ENCODE measurements at places on chromosomes 3 and 15.

GRCh38 chr3:152100491-152101132 lies 168.1 kb upstream of the MBNL1 start:
- DNase-seq, result no peak

GRCh38 chr3:30598668-30599545 lies 7.5 kb upstream of the TGFBR2 start:
- DNase-seq, result no peak

DNA sequence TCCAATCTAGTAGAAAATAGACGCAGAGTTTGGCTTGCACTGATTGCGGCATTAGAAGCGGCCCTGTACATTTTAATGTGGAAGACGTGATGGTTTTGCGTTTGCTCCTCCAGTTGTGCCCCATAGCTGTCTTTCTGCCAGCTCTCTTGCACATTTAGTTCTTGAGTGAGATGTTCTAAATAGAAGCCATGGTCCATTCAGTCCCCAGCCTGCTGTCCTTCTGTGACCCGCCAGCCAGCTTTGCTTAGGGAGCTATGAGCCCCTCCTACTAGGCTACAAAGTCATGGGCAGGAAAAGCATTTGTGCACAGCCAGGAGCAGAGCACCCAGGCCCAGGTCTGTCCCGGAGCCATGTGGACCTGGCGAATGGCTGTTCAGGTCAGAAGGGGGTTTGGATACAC lies 50.3 kb downstream of the APBA2 start:
- no peak for DNase-seq

- no peak for DNase-seq
These were observed 32.9 kb upstream of the SKOR1 start for GRCh38 chr15:67792250-67792942.

- DNase-seq, result no peak
These were observed 62.9 kb downstream of the OPA1 start for GRCh38 chr3:193655831-193656433.

- no peak for DNase-seq
These were observed 67.6 kb downstream of the NLGN1 start for GRCh38 chr3:173465112-173465511.

- DNase-seq, result no peak
These were observed 18.2 kb downstream of the HOMER2 start for GRCh38 chr15:82934100-82934880.

DNA sequence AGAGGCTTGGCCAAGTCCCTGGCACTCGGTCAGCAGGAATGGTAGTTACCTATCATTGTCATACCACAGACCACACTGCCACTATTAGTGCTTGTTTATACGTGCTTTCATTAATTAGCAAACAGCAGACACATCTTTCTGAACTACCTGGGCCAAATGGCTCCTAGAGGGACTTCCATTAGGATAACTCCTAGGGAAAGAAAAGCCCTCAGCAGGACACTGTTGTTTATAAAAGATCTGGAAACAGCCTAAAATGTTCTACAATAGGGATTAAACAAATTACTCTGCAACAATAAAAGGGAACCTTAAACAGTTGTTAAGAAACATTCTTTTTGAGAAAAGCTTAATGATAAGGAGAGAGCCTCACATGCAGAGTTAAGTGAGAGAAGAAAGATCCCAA lies 38.5 kb downstream of the ARHGEF3 start:
- DNase-seq, result no peak

DNA sequence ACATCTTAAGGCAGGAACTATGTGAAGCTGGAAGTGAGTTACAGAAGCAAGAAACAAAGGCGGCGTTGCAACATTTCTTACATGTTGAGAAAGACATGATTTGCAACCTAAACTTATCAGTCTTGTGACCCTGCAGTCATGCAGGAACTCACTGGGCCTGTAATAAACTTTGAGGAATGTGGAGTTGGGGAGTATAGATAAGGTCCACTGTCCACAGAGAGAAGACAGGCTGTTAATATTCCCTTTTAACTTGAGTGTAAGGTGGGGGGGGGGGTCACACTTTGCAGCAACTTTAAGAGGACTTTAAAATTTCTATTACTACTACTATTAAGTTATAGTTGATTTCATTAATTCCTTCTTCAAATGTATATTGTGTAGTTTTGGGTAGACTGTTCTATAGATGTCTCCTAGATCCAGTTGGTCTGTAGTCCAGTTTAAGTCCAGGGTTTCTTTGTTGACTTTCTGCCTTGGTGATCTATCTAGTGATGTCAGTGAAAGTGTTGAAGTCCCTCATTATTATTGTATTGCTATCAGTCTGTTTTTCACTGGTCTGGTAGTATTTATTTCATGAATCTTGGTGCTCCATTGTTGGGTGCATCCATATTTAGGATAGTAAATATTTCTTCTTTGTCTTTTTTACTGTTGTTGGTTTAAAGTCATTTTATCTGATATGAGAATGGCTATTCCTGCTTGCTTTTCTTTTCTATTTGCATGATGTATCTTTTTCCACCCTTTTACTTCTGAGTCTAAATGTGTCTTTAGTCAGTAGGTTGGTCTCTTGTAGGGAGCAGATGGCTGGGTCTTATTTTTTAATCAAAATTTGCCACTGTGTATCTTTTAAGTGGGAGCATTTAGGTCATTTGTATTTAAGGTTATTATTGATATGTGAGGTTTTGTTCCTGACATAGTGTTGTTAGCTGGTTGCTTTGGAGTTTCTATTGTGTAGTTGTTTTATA lies 15.6 kb upstream of the FAM98B start:
- no peak for DNase-seq

DNA sequence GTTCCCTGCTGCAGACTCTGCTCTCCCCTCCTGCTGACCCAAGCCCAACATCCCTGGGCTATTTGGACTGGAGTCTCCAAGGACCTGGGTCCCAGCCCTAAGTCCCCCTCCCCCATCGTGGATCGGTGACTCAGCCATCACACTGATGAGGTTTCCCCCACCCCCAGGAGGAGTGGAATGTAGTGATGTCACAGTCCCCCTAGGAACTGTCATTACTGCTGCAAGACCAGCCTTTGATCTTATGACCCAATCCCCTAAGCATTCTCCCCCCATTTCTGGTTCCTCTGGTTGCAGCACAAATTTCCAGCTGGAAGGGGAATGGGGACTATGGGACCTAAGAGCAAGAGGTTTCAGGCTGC lies 63.4 kb upstream of the CSPG4 start:
- DNase-seq, result no peak

- no peak for DNase-seq
These were observed 24.5 kb upstream of the RASA2 start for GRCh38 chr3:141462176-141462859.

- no peak for DNase-seq
These were observed 250.0 kb upstream of the SLCO3A1 start for GRCh38 chr15:91603384-91604080.

- no peak for DNase-seq
These were observed 51.6 kb downstream of the FILIP1L start for GRCh38 chr3:100062665-100063064.

- DNase-seq, result no peak
These were observed 45.7 kb downstream of the WDR76 start for GRCh38 chr15:43872416-43873020.

DNA sequence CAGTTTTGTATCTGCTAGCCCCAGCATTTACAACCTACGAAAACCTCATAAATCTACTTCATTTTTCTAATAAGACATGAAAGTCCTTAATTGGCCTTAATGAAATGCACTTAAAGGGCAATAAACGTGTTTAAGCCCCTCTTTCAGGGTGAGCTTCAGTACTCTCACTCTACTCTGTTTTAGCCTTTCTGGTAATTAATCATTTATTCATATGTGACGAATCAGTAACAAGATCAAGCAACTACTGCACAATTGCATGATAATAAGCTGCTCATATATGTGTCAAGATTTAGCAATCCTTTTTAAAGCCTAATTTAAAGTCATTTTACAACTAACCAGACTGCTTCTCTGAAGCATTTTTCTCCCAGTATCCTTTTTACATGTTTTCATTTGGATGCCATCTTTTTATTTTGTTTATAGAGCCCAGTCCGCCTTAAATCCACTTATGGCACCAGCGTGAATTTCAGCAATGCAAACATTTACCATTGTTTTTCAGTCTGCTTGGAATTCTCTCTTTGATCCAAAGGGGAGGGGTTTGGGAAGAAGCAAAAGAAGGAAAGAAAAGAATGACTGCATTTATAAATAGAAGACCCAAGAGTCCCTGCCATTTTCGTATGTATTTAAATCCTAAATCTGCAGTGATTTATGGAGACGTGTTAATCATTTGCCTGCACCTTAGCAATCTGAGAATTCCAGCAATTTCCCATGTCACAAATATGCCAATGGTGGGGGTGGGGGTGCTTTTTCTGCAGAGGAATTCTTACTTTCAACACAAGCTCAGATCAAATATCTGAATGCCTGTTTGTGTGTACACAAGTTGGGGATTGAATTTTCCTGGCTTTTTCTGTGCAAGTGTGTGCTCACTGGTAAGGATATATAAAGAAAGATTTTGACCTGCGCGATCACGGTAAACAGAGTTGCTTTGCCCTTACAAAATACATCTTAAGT lies 230.8 kb upstream of the TBC1D5 start:
- DNase-seq, result no peak

DNA sequence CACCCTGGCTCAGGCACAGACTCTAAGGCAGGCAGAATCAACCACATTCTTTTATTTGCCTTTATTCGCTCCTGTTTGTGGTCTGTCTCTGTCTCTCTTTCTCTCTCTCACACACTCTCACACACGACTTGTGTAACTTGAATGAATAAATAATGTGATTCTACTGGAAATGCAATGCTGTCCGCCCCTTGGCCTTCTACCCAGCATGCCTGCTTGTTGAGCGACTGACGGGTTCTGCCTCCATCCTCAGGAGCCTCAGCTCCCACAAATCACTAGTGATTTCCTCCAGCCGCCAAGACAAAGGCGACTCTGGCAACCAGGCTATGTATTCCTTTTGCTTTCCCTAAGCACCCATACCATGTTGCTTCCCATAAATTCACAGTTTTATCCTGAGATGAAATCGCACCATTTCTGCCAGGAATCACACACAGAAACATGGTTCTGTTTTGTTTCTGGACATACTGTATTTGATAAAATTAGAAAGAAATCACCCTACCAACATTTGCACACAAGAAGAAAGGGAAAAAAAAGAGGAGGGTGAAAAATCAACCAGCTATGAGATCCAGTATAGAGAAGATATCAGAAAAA lies 460.8 kb downstream of the MAGI1 start:
- no peak for DNase-seq

- DNase-seq, result peak; percentile 25
These were observed 328.3 kb downstream of the THSD4 start for GRCh38 chr15:71443538-71443937.

- DNase-seq, result no peak
These were observed 374.9 kb upstream of the ROBO1 start for GRCh38 chr3:80142714-80143113.

- DNase-seq, result no peak
These were observed 70.0 kb downstream of the ECT2 start for GRCh38 chr3:172820492-172820891.

Data from activated T-cell treated with anti-CD3 and anti-CD28 coated beads for 1 hour (primary cell).